ENCODE measurements at places on chromosomes 12 and 14.

- no peak for DNase-seq
Measured at GRCh38 chr14:76432827-76433752, 57.2 kb downstream of the ESRRB start.

GRCh38 chr12:47887529-47887928 is 17.3 kb downstream of the VDR start:
- DNase-seq: no peak

- no peak for DNase-seq
Measured at GRCh38 chr14:96138241-96138640, 66.4 kb upstream of the BDKRB2 start.

- DNase-seq: no peak
Measured at GRCh38 chr12:15446807-15447206, 124.5 kb downstream of the PTPRO start.

DNA sequence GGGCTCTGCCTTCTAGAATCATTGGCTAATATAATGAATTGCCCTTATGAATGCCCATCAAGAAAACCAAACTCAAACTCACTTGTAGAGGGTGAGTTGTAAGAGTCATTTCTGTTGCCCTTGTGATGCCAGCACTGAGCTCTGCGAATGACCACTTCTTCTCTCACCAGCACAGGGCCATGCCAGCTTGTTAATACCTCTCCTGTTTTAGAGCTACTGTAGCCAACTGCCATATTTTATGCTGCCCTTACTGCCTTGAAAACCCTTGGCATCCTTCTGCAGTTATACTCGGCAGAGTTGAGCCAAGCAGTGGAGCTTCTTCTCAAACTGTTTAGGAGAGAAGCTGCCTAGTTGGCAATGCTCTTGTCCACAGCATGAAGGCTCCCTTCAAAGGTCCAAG is 8.1 kb downstream of the KRT75 start:
- DNase-seq: no peak

DNA sequence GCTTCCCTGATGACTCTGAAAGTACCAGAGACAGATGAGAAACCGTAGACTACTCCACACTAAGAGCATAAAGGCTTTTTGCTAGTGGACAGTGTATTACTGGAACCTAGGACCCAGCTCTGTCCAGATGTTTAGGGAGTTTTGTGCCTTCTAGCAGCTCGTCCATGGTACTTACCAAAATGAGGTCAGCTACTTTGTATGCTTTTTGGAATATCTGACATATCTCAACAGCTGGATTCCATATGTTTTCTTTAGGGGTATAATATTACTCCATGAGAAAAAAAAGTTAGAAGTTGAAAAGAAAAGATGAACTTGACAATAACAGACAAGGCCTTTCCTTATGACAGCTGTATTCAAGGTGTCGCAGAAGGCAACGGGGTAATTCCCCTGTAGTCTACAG is 32.1 kb upstream of the FRMD6 start:
- DNase-seq: no peak

GRCh38 chr12:3087758-3088650 is 10.8 kb downstream of the TSPAN9 start:
- no peak for DNase-seq

DNA sequence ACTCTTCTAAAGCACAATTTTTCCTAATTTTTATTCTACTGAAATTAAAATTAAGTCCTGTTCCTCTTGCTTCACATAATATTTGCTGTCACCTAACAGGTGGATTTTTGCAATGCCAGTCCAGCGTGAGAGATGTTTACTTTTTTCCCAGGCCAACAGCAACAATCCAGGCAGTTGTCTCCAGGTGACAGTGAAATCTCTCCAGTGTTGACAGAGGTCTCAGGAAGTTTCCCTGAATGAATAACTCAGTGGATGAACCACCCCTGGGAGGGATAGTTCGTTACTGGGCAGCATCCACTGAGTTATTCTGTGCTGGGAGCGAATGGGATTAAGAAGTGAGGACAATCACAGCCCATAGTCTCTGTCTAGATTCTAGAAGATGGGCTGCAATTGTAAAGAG is 7.1 kb upstream of the NT5DC3 start:
- no peak for DNase-seq

DNA sequence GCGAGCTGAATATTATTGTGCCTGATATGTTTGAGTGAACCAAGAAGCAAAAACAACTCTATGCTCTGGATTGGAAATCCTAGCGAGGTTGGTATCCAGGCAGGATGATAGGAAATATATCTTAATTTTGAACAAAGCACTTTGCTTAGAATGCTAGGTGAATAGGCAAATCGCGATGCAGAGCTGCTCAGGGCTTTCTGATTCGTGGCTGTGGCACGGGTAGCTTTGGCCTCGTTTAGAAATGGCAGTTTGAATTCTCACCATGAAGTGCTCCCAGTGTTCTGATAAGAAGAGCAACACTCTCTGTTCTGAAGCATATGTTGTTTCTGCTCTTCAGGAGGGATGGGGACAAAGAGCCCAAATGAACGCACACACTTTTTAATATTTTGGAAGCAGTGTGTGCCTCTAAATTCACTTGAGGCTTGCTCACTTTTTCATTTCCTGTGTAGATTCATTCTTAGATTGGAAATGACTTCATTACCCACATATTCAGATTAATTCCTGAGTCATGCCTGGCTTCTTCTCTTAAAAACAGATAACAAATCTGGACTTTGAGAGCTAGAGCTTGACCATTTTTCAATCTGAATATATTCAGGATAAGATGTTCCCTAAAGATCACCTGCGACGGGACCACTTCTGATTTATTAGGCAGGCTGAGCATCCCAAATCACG is 200.9 kb downstream of the RPAP3 start:
- DNase-seq: no peak

DNA sequence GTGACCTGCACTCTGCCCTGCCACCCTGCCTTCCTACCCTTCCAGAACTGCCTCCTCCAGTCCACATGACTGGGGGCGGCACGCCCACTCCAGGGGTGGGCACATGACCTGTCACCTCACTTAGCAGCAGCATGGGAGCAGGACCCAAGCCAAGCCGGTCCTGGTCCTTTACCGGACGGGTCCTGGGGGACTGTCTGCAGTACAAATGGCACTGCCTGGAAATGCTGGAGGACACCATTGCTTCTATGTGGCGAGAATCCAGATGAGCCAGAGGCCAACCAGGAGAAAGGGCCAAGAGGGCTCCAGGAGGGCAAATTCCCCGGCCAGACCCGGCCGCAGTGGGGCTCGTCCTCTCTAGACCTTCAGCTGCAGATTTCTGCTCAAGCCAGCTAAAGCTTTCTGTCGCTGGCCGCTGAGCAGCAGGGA is 33.1 kb downstream of the ITPK1 start:
- no peak for DNase-seq

DNA sequence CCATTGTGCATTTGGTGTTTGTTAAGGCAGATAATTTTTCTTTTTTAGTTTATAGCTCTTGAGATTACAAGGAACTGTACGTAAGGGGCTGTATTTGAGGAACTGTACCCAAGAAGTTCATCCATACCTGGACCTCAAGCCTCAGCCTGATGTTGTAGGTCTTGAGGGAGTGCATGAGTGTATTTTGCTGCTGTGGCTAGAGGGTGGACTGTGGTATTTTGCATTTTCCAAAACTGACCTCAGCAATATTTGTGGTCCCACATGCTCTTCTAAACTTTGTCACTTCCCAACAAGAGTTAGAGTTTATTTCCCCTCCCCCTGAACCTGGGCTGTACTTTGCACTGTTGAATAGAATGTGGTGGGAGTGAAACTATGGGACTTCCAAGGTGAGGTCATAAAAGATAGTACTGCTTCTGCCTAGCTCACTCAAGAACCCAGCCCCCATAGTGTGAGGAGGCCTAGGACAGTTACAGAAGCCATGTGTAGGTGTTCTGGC is 42.2 kb upstream of the FBXO33 start:
- DNase-seq: no peak

GRCh38 chr14:99732436-99733210 is 48.5 kb downstream of the CYP46A1 start:
- DNase-seq: no peak

GRCh38 chr12:86774841-86775388 is 518.7 kb upstream of the MGAT4C start:
- no peak for DNase-seq

GRCh38 chr14:91078095-91078737 is 17.8 kb upstream of the RPS6KA5 start:
- no peak for DNase-seq

- DNase-seq: no peak
Measured at GRCh38 chr14:31966896-31967668, 110.0 kb upstream of the ARHGAP5 start.

DNA sequence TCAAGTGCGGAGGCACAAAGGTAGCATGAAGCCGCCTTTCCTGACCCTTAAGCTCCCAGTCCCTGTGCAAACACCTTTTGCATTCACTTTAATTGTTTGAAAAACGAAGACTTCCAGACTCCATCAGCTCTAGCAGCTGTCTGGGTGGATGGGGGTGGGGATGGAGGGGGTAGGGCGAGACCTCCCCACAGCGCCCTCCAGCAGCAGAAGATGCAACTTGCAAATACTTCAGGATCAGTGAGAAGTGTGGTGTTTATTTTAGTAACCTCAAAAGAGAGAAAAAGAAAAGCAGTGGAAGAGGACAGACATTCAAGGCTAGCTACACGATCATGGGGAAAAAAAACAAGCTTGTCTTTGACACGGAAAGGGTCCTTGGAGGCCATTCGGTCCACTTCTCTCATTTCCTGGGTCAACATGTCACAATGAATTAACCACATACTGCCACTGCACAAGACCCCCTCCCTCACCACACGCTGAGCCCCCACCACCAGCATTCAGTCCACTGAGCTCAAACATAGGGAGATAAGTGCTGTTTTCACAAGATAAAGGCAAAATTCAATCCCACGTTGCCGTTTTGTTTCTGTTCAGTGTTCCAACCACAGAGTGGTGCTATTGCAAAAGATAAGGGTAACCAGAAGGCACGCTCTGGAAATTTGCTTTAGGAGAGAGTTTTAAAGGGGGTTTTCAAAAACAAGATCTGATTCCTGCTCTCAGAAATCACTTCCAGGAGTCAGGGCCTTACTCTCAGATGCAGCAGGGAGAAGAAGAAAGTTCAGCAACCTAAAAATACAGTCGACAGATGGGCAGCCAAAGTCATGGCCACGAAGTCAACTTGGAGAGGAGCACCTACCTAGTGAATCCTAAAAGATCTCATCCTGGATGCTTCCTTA is 3.3 kb upstream of the NTF3 start:
- no peak for DNase-seq

GRCh38 chr12:121282072-121282742 is 14.3 kb downstream of the CAMKK2 start:
- DNase-seq: no peak

DNA sequence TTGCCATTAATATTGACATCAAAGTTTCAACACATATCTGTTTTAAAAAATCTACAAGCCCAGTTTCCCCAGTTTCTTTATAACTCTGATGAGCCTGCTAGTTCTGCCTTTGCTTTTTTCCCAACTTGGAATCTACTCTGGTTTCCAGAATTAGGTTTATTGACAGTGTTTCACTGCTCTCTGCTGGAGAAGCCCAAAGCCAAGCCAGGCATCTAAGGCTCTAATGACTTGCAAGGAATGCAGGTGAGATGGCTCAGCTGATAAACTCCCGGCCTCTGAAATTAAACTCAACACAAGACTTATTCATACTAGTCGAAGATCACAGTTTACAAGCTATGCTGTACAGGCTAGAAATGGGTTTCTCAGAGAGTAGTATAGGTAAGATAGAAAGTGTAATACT is 54.3 kb downstream of the HMGA2 start:
- DNase-seq: no peak

DNA sequence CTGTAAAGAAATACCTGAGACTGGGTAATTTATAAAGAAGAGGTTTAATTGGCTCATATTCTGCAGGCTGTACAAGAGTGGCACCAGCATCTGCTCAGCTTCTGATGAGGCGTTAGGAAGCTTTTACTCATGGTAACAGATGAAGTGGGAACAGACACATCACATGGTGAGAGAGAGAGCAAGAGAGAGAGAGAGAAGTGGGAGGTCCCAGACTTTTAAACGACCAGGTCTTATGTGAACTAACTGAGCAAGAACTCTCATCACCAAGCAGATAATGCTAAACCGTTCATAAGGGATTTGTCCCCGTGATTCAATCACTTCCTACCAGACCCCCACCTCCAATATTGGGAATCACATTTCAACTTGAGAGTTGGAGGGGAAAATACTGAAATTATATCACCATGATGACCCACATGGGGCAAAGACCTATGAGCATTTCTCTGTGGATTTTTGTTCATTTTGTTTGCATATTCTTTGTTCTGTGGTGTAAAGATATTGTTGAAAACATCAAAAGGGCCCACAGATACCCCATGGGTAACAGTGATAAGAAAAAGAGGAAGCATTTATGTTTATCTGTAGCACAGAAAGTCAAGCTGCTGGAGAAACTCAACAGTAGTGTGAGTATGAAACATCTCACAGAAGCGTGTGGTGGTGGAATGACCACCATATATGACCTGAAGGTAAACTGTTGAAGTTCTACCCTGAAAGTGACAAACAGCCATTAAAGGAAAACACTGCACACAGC is 135.2 kb upstream of the PDE3A start:
- no peak for DNase-seq

DNA sequence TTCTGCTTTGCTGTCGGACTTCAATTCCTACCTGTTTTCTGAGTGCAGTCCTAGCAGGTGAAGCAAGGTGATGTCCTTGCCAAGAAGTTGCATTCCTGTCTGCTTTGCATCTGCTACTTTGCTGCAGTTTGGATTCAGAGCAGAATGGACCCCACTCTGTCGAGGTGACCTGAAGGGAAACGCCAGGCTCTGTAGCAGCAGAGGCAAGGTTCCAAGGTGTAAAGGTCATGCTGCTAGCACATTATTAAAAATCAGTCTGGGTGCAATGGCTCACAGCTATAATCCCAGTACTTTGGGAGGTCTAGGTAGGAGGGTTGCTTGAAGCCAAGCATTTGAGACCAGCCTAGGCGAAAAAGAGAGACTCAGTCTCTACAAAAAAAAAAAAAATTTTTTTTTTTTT is 17.3 kb upstream of the ALDH2 start:
- no peak for DNase-seq

- no peak for DNase-seq
Measured at GRCh38 chr12:13896063-13896626, 85.3 kb downstream of the GRIN2B start.

DNA sequence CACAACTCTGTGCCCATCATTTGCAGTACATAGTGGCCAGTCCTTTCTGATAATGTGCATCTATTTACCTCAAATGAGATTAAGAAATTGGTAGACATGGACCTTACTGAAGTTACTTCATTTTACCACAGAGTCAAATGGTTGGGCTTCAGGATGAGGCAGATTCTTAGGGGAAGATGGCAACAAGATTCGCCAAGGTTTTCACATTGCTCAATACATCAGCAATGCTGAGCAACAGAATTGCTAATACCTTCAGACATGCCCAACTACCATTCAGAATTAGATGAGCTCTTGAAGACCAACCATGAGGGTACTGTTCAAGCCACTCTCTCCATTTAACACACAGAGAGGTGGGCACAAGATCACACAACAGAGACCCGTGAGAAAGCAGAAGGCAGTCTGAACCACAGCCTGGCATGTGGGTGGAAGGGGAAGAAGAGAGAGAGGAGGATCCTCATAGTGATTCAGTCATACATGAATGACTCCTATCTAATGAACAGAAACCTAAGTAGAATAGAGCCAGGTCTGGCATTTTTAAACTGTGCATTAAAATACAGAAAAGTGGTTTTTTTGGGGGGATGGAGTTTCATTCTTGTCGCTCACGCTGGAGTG is 28.5 kb downstream of the CPM start:
- no peak for DNase-seq

- DNase-seq: no peak
Measured at GRCh38 chr14:74213907-74214803, 25.1 kb upstream of the VSX2 start.

- no peak for DNase-seq
Measured at GRCh38 chr12:97022536-97023230, 115.6 kb downstream of the NEDD1 start.

Measured in stimulated activated CD4-positive, alpha-beta T cell treated with anti-CD3 and anti-CD28 coated beads, Interleukin-1b, Interleukin-23, amount 100 ng/mL, for 1 hour (primary cell).